Hindlimb muscle (tissue), 1 donor: ENCODE measurements at places on chromosomes 2 and 18. TPM values are rescaled to one million over a fixed set of nuclear protein-coding genes. Genes with fewer than 3 reads are reported as not detected.

- DNase-seq: no peak
These were observed 41.5 kb downstream of the KANSL3 start for GRCh38 chr2:96596596-96596995.

DNA sequence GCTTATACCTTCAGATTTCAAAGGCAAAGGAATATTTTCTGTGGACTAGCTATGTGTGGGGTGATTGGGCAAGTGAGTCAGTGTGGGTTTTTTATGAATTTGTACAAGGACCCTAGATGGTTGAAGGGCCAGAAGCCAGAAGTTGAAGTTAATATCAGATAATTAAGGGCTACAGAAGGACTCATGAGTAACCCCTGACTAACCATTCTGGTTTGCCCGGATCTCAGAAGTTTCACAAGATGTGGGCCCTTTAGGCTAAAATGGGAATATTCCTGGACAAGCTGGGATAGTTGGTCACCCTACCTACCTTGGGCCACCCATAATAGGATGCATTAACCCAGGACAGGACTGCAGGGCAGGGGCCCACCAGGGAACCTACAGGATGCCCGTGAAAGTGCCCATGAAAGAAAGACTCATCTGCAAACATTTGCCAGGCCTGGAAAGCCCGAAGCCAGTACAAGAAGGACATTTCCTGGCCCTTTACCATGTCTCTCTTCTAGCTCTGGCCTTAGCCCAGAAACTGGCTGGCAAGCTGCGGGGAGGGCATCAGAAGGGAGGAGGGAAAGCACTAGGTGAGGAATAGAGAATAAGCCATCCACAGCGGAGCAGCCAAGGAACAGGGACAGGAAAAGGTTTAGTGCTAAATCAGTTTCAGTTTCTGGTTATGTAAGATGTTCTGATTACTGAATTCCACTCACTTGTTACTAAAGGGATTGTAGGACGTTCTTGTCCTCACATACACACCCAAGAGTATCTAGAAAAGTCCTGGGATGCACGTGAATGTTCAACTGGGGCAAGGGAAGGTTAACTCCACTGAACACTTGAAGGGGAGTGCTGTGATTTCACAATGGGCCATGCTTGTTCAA is 33.6 kb downstream of the GCG start:
- no peak for DNase-seq

- no peak for DNase-seq
These were observed 1280.5 kb upstream of the CDH2 start for GRCh38 chr18:29457316-29457889.

- DNase-seq: no peak
These were observed 38.0 kb upstream of the EPAS1 start for GRCh38 chr2:46258937-46259776.

SLC5A7 gene
- polyA plus RNA-seq: 0.06 TPM

- no peak for DNase-seq
These were observed 96.9 kb upstream of the B3GNT2 start for GRCh38 chr2:62099050-62099449.

- no peak for DNase-seq
These were observed 237.7 kb downstream of the HDAC4 start for GRCh38 chr2:239162976-239163687.

DNA sequence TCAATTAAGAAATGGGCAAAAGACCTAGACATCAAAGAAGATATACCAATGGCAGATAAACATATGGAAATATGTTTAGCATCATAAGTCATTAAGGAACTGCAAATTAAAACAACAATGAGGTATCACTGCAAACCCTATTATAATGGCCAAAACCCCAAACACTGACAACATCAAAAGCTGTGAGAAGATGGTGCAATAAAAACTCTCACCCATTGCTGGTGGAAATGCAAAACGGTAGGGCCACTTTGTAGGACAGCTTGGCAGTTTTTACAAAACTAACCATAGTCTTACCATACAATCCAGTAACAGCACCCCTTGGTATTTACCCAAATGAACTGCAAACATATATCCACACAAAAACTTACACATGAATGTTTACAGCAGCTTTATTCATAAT is 213.1 kb downstream of the UBE2E3 start:
- no peak for DNase-seq

GREB1L gene
- polyA plus RNA-seq: 7.9 TPM

- DNase-seq: no peak
These were observed 112.1 kb downstream of the KLHL29 start for GRCh38 chr2:23497063-23497462.

ITPRIPL1 gene
- 3.5 TPM for polyA plus RNA-seq

GRCh38 chr18:34048423-34048822 is 176.3 kb downstream of the NOL4 start:
- no peak for DNase-seq

DNA sequence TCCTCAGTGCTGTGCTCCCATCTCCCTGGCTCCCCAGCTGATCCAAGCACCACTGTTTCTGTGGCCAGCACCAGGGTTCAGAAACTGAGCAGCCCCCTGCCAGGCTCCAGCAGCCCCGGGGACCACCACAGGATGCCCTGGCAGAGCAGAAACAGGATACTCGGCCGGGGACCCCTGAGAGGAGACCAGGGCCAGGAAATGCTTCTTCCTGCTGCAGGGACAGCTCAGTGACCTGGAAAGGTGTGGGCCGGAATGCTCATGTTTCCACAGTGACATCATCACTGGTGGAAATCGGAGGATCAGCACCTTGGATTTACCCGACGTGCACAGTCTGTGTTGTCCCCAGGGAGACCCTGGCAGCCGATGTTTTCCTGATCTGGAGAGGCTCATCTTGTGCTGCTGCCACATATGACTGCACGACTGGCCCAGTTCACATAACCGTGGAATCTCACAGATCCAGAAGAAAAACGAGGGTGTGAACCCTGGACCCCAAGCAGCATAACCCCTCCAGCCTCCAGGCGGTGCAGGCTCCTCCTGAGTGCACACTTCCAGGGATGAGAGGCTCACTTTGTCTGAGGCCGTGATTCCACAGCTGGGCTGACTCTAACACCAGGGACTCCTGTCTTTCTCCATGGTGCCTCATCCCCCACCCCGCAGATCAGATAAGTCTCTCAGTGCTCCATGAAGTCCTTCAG is 58.0 kb downstream of the DDX1 start:
- no peak for DNase-seq

DNA sequence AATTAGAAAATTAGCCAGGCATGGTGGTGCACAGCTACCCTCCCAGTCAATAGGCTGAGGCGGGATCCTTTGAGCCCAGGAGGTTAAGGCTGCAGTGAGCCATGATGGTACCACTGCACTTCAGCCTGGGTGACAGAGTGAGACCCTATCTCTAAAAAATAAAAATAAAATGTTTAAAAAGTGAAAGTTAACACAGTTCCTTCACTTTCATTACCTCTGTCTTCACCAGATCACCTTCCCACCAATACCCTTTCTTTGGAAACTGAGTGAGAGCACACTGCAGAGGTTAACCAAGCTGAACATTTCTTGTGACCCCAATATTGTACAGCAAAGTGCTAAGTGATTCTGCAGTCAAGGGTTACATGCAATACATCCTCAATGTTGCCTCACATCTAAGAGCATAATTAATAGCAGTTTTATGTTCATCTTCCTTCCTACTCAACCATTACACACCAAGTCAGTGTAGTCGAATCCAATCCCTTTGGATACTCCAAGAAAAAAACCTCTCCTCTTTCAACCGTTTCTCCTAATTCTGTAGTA is 1.7 kb downstream of the L3MBTL4 start:
- DNase-seq: no peak

PRSS56 gene
- polyA plus RNA-seq: 2.2 TPM

GRB14 gene
- polyA plus RNA-seq: 2.4 TPM

ARMC9 gene
- 6.3 TPM for polyA plus RNA-seq

FTCDNL1 gene
- 2.0 TPM for polyA plus RNA-seq

DNA sequence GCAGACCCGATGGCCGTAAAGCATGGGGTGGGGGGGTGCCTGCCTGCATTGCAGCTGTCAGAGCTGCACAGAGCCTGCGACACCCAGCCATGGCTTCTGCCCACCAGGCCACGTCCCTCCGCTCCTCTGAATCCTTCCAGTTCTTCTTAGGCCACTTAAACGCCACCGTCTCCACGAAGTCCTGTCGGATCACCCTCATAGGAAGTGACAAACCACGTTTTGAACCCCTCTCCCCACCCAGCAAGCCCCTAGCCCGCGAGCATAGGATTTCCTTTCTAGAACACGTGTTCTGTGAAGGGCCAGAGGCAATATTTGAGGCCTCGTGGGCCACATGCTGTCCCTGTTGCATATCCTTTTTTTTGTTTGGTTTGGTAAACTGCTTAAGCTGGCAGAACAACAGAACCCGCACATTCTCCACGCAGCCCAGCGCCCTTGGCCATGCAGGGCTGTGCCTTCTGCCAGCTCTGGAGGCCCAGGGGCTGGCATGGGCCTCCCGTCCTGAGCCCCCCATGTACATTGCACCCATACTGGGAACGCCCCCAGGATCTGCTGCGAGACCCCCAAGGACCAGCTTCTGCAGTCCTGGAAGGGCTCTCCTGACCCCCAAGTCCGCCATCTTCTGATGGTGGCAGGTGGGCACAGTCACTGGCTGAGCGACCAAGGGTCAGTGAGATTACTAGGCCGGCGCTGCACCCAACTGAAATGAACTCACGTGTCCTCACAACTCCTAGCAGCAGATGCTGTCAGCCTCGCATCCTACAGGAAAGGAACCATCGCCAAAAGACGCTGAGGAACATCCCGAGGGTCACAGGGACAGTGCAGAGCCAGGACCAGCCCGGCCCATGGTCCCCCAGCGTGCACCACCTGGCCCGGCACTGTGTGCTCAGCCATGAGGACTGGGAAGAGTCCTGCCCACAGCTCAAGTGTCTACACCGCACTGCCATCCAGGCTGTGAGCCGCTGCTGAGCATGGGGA is 35.1 kb downstream of the ADI1 start:
- DNase-seq: no peak

- no peak for DNase-seq
These were observed 57.6 kb downstream of the CRIM1 start for GRCh38 chr2:36413218-36413617.

GRCh38 chr2:236602678-236603077 is 33.1 kb downstream of the ACKR3 start:
- DNase-seq: no peak
